ENCODE measurements at places on chromosomes 2 and 18. TPM values are rescaled to one million over a fixed set of nuclear protein-coding genes. Genes with fewer than 3 reads are reported as not detected.

GRCh38 chr18:57941841-57942489 is 102.1 kb upstream of the NEDD4L start:
- DNase-seq = no peak

DNA sequence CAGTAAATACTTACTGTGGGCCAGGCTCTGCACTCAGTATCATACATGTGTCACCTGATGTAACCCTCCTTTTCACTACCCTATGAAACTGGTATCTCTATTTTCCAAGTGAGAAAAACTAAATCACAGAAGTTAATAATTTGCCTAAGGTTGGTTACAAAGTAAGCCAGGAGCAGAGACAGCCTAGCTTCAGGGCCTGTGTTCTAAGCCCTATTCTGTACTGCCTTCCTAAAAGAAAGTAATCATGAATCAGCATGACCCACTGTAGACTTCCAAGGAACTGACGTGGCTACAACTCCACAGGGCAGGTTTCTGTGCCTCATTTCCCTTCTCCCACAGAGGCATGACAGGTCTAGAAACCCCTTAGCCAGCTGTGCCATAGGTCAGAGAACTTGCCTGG is 14.3 kb downstream of the ZNF142 start:
- DNase-seq = no peak

GRCh38 chr18:63096327-63096874 is 223.2 kb downstream of the BCL2 start:
- DNase-seq = no peak

DNA sequence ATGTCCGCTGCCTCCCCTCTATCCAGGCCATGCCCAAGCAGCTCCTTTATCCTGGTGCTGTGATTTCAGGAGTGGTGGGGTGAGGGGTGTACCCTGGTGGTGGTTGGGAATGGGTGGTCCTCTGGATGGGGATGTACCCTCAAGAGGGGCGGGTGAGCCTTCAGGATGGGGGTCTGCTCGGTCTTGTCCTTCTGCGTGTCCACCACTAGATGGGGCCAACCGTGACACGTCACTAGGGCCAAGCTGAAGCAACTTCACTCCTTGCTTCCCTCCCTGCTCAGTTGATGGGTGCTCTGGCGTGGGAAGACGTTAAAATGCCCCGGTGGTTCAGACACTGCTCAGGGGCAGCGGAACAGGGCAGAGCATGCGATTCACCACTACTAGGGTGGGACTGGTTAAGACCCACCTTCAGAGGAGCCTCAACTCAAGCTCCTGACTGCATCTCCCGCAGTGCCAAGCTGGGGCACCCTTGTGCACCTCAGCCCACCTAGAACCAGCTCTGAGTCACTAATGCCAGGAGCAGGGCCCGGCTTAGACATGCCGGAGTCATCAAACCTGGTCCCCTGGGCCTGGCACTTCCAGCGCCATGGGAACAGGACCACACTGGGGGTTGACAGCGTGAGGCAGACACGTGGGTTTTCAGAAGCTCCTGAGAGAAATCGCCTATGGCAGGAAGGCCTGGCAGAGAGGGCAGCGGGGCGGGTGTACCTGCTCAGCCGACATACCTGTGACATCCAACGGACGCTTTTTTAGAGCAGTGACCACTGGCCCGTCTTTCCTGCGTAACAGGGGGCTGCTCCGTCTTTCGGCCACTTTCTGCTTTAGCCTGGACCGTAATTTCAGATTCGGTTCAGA is 256.7 kb downstream of the HDAC4 start:
- DNase-seq = peak; percentile 69

GRCh38 chr2:156342254-156343095 is 10.0 kb upstream of the NR4A2 start:
- peak; percentile 97 for DNase-seq

GRCh38 chr18:9001209-9001608 is 101.3 kb upstream of the NDUFV2 start:
- no peak for DNase-seq

GRCh38 chr18:36578871-36579710 is 249.7 kb downstream of the TPGS2 start:
- DNase-seq = no peak

GRCh38 chr2:155309483-155309882 is 611.0 kb downstream of the KCNJ3 start:
- no peak for DNase-seq

GRCh38 chr2:176675271-176675949 is 406.2 kb downstream of the MTX2 start:
- DNase-seq = no peak

- DNase-seq = no peak
These were observed 8.9 kb upstream of the PDE1A start for GRCh38 chr2:182435754-182436153.

- no peak for DNase-seq
These were observed 55.1 kb downstream of the TNS1 start for GRCh38 chr2:217947383-217948350.

- peak; percentile 87 for DNase-seq
These were observed 4.4 kb upstream of the RMC1 start for GRCh38 chr18:23498877-23499276.

GRCh38 chr18:57747809-57748680 is 55.1 kb downstream of the ATP8B1 start:
- no peak for DNase-seq

GRCh38 chr2:169696381-169696780 is 2.1 kb downstream of the PHOSPHO2 start:
- DNase-seq = no peak

- DNase-seq = no peak
These were observed 303.8 kb upstream of the UBE2E3 start for GRCh38 chr2:180676520-180677025.

- DNase-seq = no peak
These were observed 70.7 kb upstream of the SERPINE2 start for GRCh38 chr2:224109751-224110150.

- no peak for DNase-seq
These were observed 25.3 kb downstream of the FSHR start for GRCh38 chr2:49129034-49129433.

GRCh38 chr2:186254759-186255158 is 231.3 kb upstream of the ZC3H15 start:
- no peak for DNase-seq

- no peak for DNase-seq
These were observed 21.3 kb downstream of the C2orf69 start for GRCh38 chr2:199932312-199932855.

GRCh38 chr2:202169131-202169530 is 69.3 kb downstream of the SUMO1 start:
- no peak for DNase-seq

GRCh38 chr18:22933966-22934423 is 867 bp downstream of the RBBP8 start:
- no peak for DNase-seq

DNA sequence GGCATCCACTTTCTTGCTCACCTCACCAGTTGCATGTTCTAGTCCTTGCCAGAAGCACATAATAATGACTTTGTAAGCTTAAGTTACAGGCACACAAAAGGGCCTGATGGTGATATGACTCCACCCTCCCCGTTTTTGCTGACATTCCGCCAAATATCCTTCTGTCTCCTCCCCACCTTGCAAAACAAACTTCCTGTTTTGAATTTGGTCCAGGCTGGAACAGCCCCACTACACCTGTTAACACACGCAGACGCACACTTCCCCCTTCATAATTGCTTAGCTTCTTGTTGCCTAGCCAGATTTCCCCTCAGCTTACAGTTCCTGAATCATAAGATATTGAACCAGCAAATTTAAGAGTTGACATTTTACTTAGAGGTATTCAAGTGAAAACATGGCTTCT is at the start of gene MGAT5:
Gene MGAT5 (plus strand): TSS at position 269 of the 400 bp plus-strand sequence. CDS start 332 bp downstream, outside the sequence.
- no peak for DNase-seq

- DNase-seq = peak; percentile 57
These were observed 122.9 kb downstream of the ATAD2B start for GRCh38 chr2:23803965-23804542.

DNA sequence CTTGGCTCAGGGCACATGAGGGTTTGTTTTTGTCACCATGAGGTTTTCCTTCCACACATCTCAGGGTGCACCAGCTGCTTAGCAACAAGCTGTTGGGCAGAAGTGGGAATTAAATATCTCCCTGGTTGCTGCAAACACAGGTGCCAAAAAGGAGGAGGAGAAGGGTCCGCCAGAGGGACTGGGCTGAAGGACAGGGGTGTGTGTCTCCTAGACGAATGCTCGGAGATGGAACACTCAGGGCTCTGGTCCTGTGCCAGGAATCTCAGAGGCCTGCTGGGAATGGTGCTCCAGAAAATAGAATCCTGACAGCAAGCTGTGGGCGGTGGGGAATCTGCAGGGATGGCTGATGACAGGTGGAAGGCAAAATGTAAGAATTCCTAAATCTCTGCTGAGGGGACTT is 94.5 kb downstream of the VSNL1 start:
- DNase-seq = no peak

- peak; percentile 5 for DNase-seq
These were observed 192.1 kb downstream of the OTX1 start for GRCh38 chr2:63242747-63243146.

DNA sequence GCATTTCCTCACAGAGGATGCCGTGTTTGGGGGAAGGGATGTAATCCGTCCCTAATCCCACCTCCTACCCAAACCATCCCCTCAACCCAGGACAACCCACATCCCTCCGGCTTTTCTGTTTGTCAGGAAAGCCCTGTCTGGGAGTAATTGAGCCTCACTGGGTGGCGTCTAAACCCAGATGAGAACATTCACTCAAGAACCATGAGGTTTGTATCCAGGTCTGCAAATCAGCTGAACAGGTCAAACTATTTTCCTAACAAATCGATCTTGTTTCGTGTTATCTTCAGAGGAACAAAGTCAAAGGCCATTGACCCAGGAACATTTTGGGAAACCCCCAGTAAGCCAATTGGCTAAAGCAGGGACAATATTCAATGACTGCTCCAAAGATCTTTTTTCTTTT is 25.7 kb downstream of the CYP27C1 start:
- no peak for DNase-seq

- no peak for DNase-seq
These were observed 7.4 kb upstream of the VRK2 start for GRCh38 chr2:58039170-58039611.

GRCh38 chr2:12251121-12251520 is 465.6 kb upstream of the TRIB2 start:
- DNase-seq = no peak

- DNase-seq = peak; percentile 61
These were observed 200.6 kb downstream of the PPP1R1C start for GRCh38 chr2:182186132-182186735.

The HMSD gene
- total RNA-seq = 0.14 TPM

The MAP2 gene
- 1.2 TPM for total RNA-seq

The NLRC4 gene
- not detected for total RNA-seq

The UXS1 gene
- total RNA-seq = 28.8 TPM

The DUSP28 gene
- 10.2 TPM for total RNA-seq

The HNMT gene
- 3.4 TPM for total RNA-seq
